ENCODE measurements at places on chromosomes 13 and 19.

DNA sequence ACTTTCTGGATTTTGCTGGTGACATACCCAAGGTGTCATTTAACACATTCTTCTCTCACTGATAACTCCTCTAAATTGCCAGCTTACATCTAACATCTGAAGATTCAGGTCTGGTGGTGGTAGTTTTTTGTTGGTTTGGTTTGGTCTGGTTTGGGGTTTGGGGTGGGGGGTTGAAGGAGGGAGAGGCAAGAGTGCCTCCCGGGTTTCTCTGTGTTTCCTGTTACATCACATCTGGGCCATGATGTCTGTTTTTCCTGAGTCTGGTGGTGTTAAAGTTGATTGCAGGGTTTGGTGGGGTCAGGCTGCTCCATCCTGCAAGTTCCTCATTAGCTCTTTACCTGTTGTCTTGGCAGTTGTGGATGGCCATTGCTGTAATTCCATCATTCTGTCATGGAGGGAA is 155.8 kb upstream of the UBL3 start:
- DNase-seq: no peak

DNA sequence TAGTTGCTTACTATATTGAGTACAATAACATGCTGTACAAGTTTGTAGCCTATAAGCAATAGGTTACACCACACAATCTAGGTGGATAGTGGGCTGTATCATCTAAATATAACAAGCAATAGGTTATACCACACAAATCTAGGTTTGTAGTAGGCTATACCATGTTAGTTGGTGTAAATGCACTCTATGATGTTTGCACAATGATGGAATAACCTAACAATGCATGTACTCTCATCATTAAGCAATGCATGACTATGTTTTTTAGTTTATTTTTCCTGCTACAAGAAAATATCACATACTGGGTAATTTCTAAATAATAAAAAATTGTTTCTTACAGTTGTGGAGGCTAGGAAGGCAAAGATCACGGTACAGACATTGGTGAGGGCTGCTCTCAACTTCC is 262.5 kb downstream of the SLITRK6 start:
- DNase-seq: no peak

GRCh38 chr19:16398530-16399249 is 73.1 kb downstream of the EPS15L1 start:
- no peak for DNase-seq

DNA sequence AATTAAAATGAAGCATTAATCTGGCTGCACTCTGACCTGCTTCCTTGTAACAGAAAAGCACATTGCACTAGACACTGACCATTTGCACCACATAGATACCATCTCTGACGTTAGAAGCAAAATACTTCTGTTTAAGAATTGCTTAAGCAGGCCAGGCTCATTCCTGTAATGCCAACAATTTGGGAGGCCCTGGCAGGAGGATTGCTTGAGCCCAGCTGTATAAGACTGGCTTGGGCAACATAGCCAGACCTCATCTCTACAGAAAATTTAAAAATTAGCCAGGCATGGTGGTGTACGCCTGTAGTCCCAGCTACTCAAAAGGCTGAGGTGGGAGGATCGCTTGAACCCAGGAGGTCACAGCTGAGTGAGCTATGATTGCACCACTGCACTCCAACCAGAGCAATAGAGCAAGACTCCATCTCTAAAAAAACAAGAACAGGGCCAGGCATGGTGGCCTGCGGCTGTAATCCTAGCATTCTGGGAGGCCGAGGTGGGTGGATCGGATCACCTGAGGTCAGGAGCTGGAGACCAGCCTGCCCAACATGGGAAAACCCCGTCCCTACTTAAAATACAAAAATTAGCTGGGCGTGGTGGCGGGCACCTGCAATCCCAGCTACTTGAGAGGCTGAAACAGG is 7.0 kb upstream of the TLE6 start:
- no peak for DNase-seq

GRCh38 chr19:8578642-8579265 is 1.5 kb upstream of the MYO1F start:
- DNase-seq: no peak

- no peak for DNase-seq
These were observed 524.6 kb downstream of the EFNB2 start for GRCh38 chr13:106010836-106011235.

GRCh38 chr13:52128714-52129700 is at the start of gene NEK5:
Gene NEK5 (minus strand): TSS chr13:52129073. CDS start chr13:52127482, 1,591 bp downstream.
- DNase-seq: peak; percentile 13

- no peak for DNase-seq
These were observed 183.0 kb downstream of the STK24 start for GRCh38 chr13:98393873-98394272.

GRCh38 chr13:94620286-94620896 is 18.7 kb downstream of the GPR180 start:
- no peak for DNase-seq

- DNase-seq: no peak
These were observed 134.8 kb downstream of the B3GLCT start for GRCh38 chr13:31334547-31334946.

DNA sequence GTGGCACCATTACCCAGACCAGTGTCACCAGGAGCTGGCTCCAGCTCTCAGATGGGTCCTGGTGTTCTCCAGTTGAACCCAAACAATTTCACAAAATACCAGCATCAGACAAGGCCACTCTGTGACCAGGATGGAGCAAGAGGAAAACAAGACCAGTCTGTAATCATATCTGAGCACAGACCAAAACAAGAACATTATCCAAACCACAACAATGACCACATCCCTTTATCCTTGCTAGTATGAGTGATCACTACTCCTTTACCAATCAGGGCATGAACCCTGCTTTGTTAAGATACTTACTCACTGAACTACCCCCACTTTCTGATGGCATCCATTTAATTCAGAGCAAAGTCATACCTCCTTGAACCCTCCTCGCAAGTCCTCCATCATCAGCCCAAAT is 145.9 kb downstream of the NUFIP1 start:
- peak; percentile 13 for DNase-seq

- no peak for DNase-seq
These were observed 20.3 kb upstream of the GAS6 start for GRCh38 chr13:113883921-113884804.

GRCh38 chr13:110593430-110594130 is 21.8 kb upstream of the NAXD start:
- DNase-seq: no peak

GRCh38 chr13:80881495-80881894 is 540.6 kb upstream of the SPRY2 start:
- no peak for DNase-seq

GRCh38 chr19:6744381-6745301 is 5.2 kb downstream of the TRIP10 start:
- peak; percentile 64 for DNase-seq

- no peak for DNase-seq
These were observed 4.9 kb downstream of the LIPE start for GRCh38 chr19:42422092-42422900.

DNA sequence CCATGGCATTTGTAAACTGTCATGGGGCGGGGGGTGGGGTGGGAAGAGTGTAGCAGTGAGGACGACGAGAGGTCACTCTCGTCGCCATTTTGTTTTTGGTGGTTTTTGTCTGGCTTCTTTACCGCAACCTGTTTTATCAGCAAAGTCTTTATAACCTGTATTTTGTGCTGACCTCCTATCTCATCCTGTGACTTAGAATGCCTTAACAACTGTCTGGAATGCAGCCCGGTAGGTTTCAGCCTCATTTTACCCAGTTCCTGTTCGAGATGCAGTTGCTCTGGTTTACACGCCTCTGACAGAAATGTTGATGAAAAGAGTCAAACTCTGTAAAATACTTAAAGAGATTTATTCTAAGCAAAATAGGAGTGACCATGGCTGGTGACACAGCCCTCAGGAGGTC is 852.0 kb downstream of the DACH1 start:
- DNase-seq: no peak

DNA sequence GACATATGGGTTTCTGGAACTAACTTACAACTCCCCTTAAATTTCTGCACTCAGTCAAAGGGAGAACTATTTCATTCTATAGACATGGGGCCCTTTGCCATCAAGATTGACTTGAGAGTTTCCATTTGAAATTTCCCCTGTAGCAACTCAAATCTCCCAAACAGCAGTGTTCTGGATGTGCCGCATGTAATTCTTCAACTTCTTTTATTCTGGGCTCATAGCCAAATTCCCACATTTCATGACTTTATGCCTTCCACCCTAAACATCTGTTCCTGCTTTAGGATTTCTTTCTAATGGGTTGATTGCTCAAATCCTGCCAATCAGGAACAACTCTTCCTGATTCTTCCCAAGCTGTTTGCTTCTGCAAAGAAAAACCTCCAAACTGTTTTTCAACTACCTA is 336.0 kb downstream of the TBC1D4 start:
- DNase-seq: no peak

- no peak for DNase-seq
These were observed 1.6 kb upstream of the MLNR start for GRCh38 chr13:49218493-49219051.

GRCh38 chr19:13102666-13103580 is at the start of gene LYL1:
Gene LYL1 (minus strand): TSS chr19:13102858. CDS start chr19:13101171, 1,687 bp downstream.
- DNase-seq: no peak

- no peak for DNase-seq
These were observed 129.4 kb downstream of the PCDH9 start for GRCh38 chr13:67100730-67101129.

GRCh38 chr19:36236946-36237310 is 22.0 kb downstream of the ZNF146 start:
- no peak for DNase-seq

DNA sequence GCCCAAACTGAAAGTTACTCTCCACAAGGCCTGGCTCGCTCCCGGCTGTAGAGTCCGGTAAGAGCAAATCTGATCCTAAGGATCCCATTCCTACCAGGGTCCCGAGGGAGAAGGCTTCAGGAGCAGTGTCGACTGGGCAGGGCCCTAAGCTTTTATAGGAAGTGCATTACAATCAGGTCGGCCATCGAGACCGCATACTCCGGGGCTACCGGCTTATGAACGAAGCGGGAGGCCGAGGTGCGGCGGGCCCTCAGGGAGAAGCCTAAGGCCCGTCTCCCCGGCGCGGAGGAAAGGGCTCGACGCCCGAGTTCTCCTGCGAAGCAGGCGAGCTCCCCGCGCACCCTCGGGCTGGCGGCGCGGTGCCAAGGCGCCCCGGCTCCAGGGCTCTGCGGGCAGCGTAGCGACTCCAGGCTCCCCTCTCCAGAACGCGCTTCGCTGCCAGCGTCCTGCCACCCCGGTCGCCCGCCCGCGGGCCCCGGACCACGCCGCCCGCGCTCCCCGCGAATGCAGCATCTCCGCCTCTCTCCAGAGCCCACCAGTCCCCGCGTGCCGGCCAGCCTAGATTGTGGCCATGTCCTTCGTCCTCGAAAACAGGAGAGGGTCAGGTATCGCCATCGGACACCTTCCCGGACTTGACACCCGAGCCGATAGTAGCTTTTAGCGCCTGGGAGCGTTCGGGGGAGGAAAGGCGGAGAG is 1.4 kb downstream of the EFNB2 start:
- DNase-seq: no peak

DNA sequence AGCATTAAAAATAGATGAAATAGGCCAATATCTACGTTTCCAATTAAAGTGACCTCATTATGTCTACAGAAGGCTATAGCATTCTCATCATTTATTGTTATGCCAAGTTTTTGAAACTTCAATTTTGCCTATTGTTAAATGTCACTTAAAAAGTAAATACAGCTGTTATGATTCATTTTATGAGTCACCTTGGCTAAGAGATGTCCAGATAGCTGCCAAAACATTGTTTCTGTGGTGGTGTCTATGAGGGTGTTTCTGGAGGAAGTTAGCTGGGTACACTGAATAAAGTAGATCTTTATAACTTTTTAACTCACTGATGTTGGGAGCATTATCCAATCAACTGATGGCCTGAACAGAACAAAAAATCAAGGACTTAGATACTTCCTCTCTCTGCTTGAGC is 1209.7 kb upstream of the PCDH9 start:
- no peak for DNase-seq

DNA sequence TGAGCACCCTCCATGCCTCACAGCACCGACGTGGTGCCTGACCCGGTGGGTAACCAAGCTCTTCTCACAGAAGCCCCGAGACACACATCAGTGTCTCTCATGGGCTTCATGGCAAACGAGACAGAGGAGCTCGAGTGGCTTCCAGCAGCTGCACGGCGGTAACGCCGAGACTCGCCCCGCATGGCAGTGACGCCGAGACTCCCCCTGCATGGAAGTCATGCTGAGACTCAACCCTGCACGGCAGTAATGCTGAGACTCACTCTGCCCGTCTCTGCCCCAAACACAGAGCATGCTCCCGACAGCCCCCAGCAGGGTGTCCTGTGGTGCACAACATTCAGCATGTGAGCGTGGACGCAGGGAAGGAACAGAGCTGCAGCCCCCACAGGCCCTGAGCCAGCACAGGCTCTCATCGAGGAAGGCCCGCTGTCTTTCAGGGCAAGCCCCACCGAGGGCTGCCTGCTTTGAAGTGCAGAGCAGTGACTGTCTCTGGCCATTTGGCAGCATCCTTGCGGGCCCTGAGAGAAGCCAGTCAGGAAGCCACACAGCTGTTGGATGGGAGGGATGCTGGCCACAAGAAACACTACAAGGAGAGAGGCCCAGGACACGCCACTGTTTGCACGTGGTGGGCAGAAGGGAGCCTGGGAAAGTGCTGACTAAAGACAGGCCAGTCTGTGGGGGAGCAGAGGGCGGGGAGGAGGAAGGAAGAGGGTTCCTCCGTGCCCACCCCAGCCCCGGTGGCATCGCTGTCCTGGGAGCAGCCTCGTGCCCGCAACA is 9.5 kb downstream of the GAS6 start:
- peak; percentile 59 for DNase-seq

DNA sequence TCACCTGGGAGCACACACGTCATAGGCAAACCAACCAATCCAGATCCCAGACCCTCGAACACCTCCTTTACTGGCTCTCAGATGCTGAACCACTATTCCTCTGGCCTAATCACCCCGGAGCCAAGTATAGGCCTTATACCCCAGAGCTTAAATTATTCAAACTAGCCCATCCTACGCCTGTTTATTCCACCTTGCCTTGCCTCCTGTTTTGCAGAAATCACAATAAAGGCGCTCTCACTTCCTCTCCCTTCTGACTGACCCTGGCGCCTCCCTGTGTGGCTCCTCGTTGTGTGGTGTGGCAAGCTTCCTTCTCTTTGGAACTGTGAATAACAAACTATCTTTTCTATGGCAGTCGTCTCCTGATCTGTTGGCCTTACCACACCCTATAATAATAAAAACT is 354.9 kb downstream of the ENOX1 start:
- DNase-seq: no peak

DNA sequence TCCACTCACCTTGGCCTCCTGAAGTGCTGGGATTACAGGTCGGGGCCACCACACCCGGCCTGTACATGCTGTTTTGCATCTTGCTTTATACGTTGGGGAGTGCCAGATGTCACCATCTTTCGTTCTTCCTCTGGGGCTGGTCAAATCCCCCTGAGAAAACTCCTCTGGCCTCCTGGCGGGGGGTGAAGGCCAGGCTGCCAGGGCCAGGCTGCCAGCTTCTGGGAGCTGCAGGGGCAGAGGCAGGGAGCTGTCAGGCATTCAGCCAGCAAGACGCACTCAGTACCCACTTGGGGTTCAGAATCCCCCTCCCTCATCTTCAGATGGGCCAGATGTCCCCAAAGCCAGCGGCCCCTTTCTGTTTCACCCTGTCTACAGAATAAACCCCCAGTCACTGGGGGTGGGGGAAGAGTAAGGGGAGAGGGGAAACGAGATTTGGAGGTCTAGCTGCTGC is 16.1 kb downstream of the ZSWIM9 start:
- no peak for DNase-seq

GRCh38 chr19:33090179-33090578 is 9.2 kb downstream of the GPATCH1 start:
- no peak for DNase-seq
